ENCODE measurements at places on chromosomes 1 and 21.

GRCh38 chr1:19606817-19607642, 37.1 kb upstream of the NBL1 start:
- DNase-seq: peak; percentile 15

DNA sequence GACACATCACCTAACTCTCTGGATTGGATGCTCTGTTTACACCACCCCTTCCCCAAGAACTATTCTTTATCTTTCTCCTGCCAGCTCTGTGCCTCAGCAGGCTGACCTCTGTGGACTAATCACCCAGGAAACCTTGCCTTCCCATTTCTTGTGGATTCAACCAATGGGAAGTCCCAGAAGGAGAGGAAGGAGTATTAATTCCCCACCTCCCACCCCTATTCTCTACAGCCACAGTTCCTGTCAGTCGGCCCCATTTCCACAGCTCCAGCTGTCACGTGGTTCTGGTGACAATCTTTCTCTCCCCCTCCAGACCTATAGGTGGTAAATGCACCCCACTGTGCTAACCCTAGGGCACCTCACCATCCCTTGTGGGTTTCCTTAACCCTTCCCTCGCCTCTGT, 46.8 kb upstream of the SSBP3 start:
- no peak for DNase-seq

DNA sequence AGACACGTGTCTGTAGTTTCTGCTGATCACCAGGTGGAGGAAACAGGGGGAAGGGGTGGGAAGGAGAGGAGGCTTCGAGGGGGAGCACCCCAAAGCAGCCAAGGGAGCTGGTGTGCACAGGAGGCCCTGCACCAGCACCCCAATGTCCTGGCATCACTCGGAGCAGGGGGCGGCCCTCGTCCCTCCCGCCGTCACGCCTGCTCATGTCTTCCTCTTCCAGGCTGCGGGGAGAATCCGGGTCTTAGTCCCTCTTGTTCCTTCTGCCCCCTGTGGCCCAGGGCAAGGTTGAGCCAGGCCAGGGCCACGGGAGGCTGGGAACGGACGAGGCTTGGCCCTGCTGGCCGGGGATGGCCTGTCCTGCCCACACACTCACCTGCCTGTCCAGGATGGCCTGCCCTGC, 21.4 kb upstream of the ARHGEF16 start:
- no peak for DNase-seq

- no peak for DNase-seq
These were observed 13.6 kb downstream of the IPO9 start for GRCh38 chr1:201842472-201843027.

- peak; percentile 27 for DNase-seq
These were observed 816 bp downstream of the E2F2 start for GRCh38 chr1:23530087-23530746.

DNA sequence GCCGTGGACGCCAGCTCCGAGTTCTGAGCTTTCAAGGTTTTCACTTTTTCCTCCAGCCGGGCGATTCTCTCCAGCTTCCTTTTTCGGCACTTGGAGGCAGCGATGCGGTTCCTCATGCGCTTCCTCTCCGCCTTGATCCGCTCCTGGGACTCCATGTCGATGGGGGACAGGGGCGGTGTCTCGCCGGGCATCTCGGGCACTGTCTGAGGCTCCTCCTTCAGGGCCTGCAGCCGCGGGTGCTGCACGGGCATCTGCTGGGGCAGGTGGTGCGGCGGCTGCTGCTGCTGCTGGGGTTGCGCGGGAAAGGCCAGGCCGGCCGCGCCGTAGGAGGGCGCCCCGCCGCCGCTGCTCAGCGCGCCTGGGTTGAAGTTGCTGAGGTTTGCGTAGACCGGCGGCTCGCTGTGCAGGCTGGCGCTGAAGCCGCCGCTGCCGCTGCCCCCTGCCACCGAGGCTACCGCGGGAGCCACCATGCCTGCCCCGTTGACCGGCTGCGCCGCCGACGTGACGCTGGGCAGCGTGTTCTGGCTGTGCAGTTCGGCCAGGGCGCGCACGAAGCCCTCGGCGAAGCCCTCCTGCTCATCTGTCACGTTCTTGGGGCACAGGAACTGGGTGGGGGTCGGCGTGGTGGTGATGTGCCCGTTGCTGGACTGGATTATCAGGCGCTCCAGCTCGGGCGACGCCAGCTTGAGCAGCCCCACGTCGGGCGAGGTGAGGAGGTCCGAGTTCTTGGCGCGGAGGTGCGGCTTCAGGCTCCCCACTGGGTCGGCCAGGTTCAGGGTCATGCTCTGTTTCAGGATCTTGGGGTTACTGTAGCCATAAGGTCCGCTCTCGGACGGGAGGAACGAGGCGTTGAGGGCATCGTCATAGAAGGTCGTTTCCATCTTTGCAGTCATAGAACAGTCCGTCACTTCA, 1.4 kb downstream of the JUN start:
- DNase-seq: peak; percentile 48

GRCh38 chr1:26359981-26360806, 6.3 kb upstream of the CRYBG2 start:
- no peak for DNase-seq

GRCh38 chr1:24540906-24541710, 14.8 kb upstream of the NCMAP start:
- peak; percentile 69 for DNase-seq

DNA sequence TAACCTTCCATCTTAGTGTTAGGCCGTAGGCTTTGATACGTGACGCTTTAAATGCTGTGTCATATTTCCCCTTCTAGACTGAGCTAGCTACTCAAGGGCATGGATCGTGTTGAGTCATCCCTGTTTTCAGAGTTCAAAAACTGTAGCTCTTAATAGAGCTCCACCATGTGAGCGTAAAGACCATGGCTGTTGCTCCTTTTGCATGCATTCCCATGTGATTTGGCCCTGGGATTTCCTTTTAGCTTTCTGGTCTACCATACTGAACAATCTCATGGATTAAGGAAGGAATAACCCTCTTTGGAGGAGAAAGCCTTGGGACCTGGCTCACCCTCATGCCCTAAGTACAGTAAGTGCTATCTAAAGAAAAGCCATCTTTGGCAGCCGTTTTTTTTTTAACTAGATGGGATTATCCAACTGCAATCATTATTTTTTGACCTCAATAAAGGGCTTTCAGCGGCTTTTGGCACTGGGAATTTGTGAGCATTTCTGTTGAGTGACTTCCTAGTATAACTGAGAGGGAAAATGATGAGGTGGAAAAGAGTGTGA, 76.6 kb downstream of the PLPP3 start:
- no peak for DNase-seq

GRCh38 chr1:31984419-31985347, 29.0 kb upstream of the KHDRBS1 start:
- DNase-seq: no peak

GRCh38 chr1:115065021-115065420, 24.3 kb downstream of the TSPAN2 start:
- no peak for DNase-seq

DNA sequence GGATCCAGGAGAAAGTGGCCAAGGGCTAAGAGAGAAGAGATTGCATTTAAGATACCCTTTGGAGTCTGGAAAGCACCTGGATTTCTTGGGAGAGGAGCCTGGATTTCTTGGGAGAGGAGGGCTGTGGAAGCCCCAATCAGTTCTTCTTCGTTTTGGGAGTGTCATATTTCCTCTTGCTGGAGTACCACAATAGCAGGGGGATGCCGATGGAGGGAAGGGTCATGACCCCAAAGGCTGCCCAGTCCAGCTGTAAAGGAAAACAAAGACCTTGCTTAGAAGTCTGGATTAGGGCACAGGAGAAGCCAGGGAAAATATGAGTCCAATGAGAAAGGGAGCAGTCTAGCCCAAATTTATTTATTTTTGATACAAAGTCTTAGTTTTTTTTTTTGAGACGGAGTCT, 11.3 kb downstream of the SSR2 start:
- no peak for DNase-seq

- peak; percentile 70 for DNase-seq
These were observed 2.4 kb downstream of the HMGB4 start for GRCh38 chr1:33866281-33866680.

DNA sequence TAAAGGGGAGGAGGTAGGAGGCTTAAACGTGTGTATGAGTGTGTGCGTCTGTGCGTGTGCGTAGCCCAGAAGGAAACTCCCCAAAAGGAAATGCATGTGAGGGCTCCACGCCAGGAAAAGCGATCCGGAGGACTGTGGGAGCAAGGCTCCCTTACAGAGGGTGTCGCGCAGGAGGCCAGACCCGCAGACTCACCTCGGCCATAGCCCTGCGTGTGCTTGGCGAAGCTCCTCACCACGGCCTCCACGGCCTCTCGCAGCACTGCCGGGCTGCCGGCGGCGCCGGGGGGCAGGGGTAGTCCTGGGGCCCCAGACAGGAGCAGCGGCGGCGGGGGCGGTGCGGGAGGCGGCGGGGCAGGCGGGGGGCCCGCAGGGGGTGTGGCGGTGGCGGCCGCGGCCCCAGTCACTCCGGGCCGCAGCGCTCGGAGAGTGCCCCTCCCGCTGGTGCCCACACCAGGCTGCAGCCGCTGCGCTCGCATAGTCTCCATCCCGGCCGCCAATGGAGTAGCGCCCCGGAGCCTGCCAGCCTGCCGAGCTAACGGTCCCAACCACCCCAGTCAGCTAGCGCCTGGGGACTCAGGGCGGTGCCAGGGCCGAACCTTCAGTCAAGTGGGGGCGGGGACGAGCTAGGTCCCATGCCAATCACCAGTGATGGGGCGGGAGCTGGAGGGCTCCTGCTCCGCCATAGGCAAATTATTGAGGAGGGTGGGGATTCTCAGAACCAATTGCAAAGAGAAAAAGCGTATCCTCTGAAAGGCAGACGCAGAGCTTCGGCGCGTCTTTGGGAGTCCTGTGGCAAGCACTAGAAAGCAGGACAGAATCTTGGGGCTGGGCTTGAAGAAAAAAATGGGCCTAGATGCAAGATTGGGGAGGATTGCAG, at the start of gene LIX1L:
Gene LIX1L (minus strand): TSS at position 575 of the 877 bp plus-strand sequence. CDS start 90 bp downstream, at position 485.
- DNase-seq: peak; percentile 96

- DNase-seq: no peak
These were observed 34.8 kb upstream of the DUSP10 start for GRCh38 chr1:221776495-221777301.

DNA sequence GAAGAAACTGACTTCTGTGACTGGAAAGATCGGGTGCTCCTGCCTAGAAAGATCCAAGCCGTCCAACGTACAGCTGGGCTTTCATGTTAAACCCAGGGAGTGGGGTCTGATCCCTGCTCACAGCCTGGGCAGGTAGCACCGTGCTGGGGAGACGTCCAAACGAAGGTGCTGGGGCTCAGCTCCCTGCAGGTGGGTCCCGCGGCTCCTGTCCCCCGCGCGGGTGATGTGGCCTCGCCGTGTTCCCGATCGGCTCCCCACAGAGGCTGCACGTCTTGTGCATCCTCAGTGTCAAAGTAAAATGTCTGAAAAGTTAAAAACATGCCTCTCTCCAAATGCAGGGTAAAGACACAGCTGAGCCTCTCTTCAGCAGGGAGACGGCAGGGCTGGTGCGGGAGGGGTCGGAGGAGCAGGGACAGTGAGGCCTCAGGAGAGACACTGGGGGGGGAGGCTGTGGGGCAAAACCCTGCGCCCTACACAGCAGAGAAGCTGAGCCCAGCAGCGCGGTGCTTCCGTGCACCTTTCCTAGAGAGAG, 40.1 kb upstream of the COL6A2 start:
- peak; percentile 34 for DNase-seq

GRCh38 chr1:11654939-11655808, 497 bp downstream of the FBXO44 start:
- no peak for DNase-seq

DNA sequence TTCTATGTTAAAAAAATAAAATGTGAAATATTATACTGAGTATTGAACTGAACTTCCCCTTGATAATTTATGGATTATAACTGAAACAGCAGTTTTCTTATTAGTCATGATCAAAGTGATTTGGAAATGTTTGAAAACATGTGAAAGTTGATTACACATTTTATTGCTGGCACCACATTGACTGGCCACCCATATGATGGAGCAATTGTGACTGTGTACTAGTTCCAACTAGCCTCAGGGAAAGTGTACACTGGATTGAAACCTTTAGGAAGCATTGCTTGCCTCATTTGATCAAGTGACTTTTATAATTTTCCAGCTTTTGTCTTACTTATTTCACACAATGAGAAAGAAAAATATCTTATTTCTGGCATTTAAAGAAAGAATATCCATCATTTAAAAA, 128.0 kb upstream of the ADGRL2 start:
- no peak for DNase-seq

DNA sequence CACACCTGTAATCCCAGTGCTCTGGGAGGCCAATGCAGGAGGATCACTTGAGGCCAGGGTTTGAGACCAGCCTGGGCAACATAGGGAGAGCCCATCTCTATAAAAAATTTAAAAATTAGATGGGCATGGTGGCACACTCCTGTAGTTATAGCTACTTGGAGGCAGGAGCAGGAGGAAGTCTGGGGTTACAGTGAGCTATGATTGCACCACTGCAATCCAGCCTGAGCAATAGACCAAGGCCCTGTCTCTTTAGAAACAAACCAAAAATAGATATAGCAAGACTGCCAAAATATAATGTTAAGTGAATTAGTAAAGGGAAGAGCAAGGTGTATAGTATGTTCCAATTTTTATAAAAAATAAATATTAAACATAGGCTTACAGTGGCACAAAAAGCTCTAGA, 28.8 kb downstream of the PLEKHO1 start:
- no peak for DNase-seq

GRCh38 chr1:77342745-77343144, 60.9 kb downstream of the AK5 start:
- DNase-seq: no peak

GRCh38 chr1:207045453-207045852, 5.6 kb downstream of the YOD1 start:
- no peak for DNase-seq

DNA sequence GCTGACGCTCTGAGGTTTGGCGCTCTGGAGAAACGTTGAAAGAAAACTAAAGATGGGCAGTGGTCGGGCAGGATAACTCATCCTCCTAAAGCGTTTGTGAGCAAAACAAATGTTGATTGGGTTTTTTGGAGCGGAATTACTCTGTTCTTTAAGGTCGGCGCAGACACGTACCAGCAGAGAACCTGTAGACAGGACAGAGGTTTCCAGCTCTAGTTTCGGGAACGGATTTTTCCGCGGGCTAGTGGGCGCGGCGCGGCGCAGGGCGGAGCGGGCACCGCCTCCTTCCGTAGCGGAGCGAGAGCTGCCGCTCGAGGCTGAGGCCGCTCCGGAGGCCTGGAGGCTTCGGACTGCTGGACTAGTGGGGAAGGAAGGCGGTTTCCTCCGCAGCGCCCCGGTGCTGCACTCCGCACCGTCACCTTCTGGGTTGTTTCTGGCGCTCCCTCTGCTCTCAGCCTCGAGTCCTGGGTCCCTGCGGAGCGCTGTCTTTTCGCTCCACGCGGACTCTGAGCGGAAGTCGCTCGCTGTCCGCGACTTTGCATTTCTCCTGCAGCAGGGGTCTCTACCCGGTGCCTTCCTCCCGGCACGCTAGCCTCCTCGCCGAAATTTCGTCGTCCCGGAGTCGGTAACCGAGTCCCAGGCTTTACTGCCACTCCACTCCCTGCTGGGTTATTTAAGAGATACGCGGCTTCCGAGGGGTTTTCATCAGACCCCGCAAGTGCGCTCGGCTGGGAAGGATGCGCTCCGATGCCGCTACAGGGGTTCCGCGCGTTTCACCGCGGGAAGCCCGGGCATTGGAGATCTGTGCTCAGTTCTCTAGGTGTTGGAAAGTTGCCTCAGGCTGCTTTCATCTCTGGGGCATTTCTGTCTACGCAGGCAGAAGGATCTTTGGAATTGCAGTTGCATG, 7.0 kb downstream of the FOXD2 start:
- DNase-seq: no peak
